Daoy (cell line): ENCODE measurements at places on chromosomes 2 and 18.
A peak's percentile ranks its signal among the peaks of the same experiment; 100 is the strongest.

DNA sequence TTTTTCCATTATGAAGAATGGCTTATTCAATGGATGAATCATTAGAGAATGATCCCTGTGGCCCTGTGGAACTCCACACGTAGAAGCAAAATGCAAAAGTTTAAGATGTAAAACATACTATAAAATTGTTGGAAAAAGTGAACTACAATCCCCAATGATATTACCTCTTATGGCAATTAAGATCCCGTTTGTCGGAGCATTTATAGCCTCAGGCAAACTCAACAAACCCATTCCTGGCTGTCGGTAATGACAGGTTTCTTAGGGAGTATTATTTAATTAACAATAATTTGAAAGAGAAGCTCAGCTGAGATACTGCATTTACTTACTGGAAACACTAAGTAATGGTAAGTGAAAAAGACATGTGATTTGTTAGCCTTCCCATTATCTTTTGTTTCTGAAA is 138.3 kb downstream of the CDH20 start:
- DNase-seq = no peak

DNA sequence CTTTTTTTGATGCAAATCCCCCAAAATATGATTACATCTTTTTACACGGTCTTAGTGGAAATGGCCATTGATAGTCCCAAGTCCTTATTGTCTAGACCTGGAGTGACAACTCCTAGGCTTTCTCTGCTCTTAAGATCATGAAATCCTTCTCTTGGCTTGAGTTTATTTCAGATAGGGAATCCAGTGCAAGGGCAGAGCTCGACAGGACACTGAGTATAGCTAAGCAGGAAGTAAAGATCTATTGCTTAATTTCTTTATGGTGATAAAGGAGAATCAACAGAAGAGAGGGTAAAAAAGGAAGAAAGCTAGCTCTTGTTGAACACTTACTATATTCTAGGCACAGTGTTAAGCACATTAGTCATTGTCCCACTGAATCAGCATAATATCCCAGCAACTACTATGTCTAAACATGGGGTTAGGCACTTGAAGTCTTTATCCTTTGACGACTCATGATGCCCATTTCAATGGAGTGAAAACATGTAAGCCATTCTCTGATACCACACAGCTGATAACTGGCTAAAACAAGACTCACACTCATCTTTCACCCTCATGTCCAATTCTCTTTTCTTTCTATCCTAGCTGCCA is 74.1 kb upstream of the LRATD1 start:
- DNase-seq = no peak

GRCh38 chr2:168589236-168590211 is 133.5 kb downstream of the CERS6 start:
- DNase-seq = no peak

DNA sequence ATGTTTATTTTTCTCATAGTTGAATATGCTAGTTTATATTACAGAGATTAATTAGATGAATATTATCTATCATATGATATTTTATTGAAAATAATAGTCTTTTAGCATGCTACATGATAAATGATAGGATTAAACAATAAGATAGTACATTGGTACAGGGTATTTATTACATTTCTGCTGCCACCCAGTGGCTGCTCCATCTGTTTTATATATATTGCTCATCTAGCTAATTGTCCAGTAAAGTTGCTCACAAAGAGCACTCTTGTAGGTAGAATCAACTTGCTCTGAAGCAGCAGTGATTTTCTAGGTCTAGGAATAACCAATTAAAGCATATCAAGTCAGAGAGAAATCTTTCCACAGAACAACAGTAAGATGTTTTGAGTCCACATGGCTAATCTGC is 183.3 kb downstream of the ASXL3 start:
- DNase-seq = peak; percentile 7

DNA sequence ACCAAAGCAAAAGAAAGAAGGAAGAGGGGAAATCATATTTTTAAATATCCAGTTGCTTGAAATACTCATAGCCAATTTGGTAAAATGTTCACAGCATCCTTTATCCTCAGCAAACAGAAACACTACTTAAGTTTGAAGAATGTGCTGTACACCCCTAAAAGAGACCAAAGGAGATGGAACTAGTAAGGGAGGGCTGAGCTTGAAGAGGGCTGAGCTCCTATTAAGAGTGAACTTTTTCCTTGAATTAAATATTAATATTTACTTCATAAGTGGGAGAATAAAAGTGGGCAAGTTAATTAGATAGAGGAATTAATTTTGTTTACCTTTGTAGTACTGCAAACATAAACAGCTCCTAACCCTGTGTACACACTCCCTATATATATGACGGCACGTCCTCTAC is 7.0 kb downstream of the EVX2 start:
- no peak for DNase-seq

DNA sequence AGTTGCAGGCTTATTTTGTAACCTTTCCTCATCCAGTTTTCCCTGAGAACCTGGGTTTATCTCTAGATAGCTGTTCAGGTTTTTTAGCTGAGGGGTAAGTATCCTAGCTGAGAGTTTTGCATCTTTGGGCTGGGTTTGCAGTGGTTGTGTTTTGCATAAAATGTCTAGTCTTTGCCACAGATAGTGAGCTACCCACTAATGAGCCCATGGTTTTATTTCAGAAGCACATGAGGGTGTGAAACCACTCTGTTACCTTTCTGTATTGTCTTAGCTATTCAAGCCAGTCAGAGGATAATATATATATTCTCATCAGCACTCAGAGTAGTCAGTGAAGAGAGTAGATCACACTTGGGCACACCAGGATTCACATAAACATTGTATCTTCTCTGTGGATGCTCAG is 24.6 kb upstream of the TXNDC2 start:
- no peak for DNase-seq

DNA sequence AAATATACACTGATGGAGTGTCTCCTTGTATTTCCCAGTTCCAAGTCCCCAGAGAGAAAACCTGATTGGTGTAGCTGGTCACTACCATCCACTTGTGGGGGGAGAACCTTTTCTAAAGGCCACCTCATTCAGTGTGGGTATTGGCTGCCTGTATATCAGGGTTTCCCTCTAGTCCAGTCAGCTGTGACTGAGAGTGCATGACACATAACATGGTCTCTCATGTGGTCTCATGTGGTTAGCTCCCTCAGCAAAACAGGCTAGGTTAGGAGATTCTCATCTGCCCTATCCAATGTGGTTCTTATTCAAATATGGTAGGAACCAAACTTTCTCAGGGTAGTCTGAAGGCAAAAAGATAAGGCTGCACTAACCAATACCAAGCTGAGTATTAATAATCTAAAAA is 4.1 kb upstream of the GORASP2 start:
- no peak for DNase-seq

- no peak for DNase-seq
Observed at GRCh38 chr2:175626796-175627195, 375.3 kb downstream of the LNPK start.

GRCh38 chr2:186424265-186424664 is 61.8 kb upstream of the ZC3H15 start:
- no peak for DNase-seq

GRCh38 chr2:231671270-231672050 is 36.9 kb upstream of the PTMA start:
- DNase-seq = no peak

DNA sequence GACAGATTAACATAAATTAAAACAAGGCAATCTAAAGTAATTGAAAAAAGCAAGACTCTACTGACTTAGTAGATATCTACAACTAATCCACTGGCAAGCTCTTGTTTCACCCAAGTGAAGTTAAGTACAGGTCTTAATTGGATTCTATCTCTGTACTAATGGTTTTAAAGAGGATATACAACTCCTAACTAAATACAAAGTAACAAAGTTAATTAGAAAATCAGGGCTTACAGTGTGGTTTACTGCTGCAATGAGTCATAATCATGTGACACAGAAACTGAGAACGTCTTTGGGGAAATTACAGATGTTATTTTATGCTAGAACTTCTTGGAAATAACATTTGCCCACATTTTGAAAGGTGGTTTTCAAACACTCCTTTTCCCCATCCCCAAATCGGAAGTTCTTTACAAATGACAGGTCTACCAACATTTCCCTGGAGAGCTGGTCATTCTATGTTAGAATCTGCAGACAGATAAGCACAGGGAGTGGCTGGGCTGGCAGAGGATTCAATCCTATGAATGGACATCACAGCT is 245.3 kb downstream of the STK39 start:
- DNase-seq = peak; percentile 3

DNA sequence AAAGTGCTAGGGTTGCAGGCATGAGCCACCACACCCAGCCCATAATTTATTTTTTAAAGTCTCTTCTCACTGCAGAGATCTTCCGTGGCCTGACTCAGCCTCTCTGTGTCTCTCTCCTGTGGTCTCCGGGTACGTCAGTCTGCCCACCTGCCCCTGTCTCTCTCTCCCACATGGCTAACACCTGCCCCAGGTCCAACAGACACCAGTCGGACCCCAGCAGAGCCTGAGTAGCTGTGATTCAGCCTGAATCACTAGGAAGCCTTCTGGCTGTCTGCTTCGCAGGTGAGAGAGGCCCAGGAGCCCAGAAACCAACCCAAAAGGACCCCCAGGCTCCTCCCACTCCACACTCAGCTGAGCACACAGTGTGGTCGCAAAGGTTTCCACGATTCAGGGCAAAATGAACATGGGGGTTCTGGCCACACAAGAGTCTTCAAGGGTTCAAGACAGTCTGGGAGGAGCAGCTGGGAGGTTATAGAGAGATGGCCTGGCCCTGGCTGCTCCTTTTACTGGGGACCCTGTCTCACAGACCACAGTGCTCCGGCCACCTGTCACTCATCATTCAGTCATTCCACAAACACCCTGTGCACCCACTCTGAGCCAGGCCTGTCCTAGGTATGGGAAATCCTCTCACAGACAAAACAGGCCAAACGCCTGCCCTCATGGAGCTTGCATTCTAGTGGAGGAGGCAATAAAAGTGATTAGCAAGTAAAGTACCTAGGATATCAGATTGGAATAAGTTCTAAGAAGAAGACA is 8.6 kb downstream of the RUFY4 start:
- DNase-seq = peak; percentile 28

GRCh38 chr2:141711627-141712026 is 419.2 kb downstream of the LRP1B start:
- DNase-seq = no peak

DNA sequence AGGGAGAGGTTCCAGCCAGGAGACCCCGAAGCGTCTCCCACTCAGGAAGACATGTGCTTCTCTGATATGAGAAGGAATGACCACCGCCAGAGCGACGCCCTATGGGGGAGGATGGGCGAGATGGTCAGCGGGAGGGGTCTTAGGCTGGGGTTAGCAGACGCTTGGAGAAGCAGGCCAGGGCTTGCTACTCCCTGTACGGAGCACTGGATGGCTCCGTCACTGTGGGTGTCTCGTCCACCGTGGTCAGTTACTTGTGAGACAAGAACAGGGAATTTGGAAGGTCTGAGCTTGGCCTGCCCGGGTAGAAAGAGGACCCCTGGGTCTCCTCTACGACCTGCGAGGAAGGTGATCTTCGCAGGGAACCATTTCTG is 39.8 kb downstream of the TMEM18 start:
- no peak for DNase-seq

- DNase-seq = peak; percentile 87
Observed at GRCh38 chr18:55321265-55322177, 266.5 kb downstream of the TCF4 start.

DNA sequence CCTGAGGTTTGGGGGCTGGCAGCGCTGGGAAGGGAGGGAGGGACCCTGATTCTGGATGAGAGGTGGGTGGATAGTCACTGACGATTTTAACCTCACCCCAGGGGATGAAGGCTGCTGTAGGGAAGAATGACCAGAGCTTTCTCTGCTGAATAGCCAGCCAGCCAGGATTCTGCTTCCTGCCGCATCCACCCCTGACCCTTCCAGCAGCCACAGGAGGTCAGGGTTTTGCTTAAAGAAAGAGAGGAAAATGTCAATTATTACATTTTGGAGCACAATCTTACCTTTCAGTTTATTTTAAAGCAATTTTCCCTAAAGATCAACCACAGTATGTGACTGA is 217.7 kb downstream of the GBX2 start:
- DNase-seq = no peak

DNA sequence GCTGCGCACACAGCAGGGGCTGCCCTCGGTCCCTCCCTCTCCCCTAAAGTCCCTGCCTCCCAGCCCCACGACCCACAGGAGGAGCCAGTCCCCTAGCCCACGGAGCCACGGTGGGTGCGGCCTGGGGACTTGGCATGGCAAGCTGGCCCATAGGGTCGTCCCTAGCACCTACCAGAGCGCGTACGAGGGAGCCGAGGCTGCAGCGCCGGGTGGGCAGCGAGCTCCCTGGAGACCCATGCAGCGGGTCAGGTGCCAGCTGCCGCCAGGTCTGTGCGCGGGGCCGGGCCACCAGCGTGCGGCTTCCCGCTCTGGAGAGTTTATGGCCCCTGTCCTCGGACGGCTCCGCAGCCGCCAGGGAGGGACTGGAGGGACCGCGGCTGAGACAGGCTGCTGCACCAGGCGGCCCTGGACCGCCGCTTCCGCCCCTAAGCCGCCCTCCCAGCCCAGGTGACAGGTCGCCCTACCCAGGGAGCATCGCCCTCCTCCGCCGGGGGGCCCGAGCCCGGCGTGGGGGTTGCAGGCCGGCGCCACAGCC is 273.6 kb downstream of the CCDC74A start:
- DNase-seq = no peak

DNA sequence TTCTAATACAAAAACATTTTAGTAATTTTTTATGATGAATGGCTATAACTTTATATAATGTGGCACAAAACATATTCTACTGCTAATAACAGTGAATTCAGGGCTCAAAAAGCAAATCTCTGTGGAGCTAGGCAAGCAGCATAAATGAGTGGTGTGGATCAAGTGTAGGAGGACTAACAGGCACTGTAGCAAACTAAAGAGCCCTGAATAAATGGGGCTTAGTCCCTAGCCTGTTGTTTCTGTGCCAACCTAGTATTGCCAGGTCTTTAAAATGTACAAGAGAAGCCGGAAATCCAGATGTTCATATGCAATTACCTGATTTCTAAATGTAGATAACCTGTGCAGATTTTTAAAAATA is 18.5 kb downstream of the REL start:
- no peak for DNase-seq

- no peak for DNase-seq
Observed at GRCh38 chr2:115650827-115651226, 1208.4 kb downstream of the DPP10 start.

GRCh38 chr2:206700156-206700555 is 18.0 kb downstream of the DYTN start:
- no peak for DNase-seq

- no peak for DNase-seq
Observed at GRCh38 chr18:47081578-47081977, 46.2 kb upstream of the ELOA2 start.

GRCh38 chr2:233349005-233349998 is 5.0 kb upstream of the DGKD start:
- DNase-seq = no peak

DNA sequence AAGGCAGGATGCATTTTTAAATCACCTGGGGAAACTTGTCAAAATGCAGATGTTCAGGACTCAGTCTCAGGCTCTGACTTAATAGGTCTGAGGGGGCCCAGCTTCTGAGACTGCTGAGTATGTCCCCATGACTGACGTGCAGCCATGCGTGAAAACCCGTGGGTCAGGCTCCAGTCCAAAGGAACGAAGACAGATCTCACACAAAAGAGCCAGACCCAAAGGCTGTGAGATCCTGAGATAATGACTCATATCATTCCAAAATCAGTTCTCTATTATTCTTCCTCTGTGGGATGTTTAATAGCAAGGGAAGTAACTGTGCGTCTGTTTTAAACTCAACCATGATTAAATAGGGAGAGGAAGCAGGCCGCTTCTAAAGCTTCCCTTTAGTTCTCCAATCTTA is 107.4 kb upstream of the ACAA2 start:
- DNase-seq = peak; percentile 78
